ENCODE measurements at places on chromosomes 4 and X.

GRCh38 chr4:168707205-168707604 is 210.4 kb downstream of the PALLD start:
- DNase-seq = no peak

- DNase-seq = no peak
Observed at GRCh38 chr4:23942471-23942870, 52.6 kb upstream of the PPARGC1A start.

DNA sequence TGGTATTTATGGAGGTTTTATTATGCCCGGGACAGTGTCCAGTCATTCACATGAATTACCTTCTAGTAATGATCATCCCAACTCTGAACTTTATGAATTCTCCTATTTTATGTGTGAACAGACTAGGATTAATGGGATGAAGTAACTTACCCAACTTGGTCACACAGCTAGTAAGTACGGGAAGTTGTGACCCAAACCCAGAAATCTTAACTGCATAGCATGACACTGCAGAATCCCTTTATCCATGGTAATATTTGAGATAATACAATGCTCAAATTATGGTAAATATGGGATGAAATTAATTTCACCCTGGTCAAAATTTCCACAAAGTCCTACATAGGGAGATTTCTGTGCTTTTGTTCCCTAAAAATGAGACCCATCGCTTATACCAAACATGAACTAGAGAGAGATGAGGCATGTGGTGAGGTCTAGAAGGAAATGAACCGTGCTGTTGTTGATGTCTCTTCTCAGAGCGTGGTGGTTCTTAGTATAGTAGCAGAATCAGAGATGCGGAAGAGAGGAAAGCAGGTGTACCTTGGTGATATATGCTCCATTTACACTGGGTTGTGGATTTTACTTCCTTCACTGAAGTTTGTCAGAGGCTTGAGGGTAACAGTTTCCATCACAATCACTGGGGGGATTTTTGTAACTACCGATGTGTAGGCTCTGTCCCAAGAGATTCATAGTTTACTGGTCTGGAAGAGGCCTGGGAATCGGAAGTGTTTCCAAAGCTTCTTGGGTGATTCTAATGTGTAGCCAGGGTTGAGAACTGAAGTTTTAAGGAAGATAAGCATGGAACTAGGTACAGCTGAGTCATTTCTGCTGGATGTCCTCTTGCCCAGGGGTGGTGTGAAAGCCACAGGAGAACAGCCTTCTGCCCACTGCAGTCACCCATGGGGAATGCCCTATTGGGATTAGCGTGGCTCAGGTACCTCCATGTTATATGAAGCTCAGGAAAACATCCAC is 30.2 kb upstream of the FAM9C start:
- DNase-seq = no peak

DNA sequence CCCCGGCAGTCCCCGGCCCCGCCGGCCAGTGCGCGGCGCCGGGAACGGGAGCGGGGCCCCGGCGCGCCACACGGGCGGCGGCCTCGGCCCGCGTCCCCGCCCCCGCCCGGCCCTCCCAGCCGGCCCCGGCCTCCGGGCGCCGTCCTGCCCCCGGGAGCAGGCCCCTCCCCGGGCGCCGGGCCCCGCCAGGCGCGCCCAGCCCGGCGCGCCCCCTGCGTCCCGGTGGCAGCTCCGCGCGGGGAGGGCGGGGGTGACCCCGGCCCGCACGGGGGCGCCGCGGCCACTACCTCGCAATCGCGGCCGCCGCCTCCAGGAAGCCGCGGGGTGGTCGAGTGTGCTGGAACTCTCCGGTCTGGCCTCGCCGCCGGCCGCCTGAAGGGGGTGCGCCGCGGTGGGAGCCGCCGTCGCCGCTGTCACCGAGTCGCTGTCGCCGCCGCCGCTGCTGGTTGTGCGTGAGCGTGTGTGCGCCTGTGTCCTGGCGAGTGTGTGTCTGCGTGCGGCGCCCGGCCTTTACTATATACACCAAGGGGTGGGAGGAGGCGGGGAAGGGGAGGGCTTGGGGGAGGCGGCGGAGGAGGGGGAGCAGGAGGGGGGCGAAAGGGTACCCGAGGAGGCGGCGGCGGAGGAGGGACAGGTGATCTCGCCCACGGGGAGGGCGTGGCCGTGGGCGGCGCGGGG is at the start of gene RAI2:
TSS of gene RAI2 (minus strand) at position 488 of the 678 bp plus-strand sequence. CDS start 59,288 bp downstream, outside the sequence.
- DNase-seq = no peak

DNA sequence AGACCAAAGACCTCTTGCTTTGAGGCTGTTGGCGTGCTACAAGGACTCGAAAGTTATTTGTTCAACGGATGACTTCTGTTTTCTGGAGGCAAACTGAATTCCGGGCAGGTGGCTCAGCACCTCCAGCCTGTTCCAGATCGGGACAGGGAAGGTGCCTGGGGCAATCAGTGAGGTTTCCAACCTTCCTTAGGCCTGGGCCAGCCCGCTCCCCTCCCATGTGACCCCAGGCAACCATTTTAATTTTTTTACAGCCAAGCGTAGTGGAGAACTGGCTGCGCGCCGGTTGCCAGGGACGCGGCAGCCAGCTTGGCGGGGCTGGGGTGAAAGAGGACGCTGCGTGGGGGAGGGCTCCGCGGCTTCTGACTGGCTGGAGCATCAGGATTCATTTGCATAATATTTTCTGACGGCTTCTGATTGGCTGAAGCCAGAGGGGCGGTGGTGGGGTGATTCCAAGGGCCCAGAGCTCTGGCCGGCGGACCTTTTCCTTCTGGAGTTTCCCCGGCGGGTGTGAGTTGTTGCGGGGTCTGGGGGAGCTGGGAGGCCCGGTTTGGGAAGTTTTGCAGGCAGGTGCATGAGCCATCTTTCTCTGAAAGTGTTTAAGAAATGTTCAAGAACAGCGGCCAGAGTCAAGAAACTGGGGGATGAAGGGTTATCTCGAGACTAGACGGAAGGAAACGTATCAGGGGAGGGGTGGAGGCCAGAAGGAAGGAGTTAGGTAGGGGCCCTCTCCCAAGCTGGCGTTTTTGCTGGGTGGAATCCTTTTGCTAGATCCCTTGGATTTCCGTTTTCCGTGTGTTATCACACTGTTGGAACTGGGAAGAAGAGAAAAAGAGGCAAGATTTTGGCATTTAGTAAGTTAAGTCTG is at the start of gene MID1IP1:
TSS of gene MID1IP1 (plus strand) at position 479 of the 865 bp plus-strand sequence. CDS start 3,488 bp downstream, outside the sequence.
- peak; percentile 92 for DNase-seq

DNA sequence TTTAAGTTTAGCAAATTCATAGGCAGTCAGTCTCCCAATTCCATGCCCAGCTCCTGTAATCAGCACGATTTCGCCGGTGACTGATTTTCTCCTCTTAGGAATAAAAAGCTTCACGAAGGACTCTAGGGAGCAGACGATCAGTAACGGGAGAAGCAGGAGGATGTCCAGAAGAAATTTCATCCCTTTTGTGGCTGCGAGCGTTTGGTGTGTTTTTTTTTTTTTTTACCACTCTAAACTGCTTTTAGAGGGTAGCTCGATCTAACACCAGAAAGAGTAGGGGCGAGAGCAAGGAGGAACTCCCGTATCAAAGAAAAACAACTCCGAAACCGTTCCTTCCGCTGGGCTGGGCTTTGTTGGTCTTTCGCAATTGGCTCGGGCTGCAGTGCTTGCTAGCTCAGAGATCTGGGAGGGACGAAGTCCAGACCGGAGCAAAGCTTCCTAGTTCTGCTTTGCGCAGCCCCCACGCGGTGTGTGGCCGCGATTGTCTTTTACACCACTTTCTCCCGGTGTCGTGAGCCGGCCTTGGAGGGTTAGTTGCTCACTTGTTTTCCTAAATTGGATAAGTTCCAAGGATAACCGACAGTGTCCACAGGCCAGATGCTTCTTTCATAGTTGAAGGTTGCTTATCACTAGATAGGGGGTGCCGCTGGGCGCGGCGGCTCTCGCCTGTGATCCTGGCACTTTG is at the start of gene HSD17B11:
TSS of gene HSD17B11 (minus strand) at position 298 of the 685 bp plus-strand sequence. CDS start at position 180, 118 bp downstream.
- peak; percentile 91 for DNase-seq

DNA sequence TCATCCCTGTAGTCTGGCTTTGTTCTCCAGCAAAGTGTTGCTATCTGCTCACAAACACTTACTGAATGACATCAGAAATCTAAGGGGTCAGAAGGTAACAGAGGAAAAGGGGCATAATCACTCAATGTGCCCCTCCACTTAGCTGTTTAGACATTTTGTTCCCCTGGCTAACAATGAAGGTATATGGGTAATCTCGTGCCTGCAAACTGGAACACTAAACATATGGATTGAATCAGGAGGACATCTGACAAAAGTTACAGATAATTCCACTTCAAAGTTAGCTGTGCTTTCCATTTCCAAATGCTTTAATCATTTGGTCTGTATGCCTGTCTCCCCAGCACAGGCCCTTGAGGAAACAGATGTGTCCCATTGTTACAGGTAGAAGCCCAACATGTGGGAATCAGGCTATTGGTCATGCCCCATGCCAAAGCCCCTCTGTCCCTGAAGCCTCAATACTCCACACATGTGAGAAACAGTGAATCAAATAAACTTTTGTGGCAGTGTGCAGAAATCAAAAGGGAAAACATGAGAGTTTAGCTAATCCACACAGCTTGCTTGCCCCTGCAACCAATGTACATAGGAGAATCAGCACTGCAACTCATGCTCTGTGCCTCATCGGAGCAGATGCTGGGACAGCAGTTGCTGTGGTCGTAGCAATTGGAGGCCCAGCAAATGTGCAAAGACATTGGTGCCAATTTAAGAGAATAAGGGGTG is 111.7 kb downstream of the RNF150 start:
- no peak for DNase-seq

- DNase-seq = no peak
Observed at GRCh38 chr4:41454423-41454822, 83.5 kb upstream of the LIMCH1 start.

DNA sequence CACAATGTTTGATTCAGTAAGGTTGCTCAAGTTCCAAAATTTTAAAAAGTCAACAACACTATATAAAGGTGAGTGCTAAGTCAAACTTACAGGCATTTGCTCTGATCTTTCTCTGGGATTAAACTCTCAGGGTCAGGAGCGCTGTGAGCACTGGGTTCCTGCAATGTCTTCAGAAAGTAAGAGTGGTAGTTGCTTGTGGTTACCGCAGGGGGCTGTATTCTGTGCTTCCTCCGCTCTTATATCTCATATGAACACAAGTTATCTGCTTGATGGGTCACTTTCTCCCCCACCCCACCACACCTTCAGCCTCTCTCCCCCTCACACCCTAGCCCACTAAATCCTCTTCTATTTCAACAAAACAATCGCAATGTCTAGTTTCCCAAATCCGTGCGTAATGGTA is 116.4 kb upstream of the IGSF1 start:
- DNase-seq = no peak

Measured in renal pelvis (tissue), 12 donors.